ENCODE measurements at places on chromosomes 7 and 10.

DNA sequence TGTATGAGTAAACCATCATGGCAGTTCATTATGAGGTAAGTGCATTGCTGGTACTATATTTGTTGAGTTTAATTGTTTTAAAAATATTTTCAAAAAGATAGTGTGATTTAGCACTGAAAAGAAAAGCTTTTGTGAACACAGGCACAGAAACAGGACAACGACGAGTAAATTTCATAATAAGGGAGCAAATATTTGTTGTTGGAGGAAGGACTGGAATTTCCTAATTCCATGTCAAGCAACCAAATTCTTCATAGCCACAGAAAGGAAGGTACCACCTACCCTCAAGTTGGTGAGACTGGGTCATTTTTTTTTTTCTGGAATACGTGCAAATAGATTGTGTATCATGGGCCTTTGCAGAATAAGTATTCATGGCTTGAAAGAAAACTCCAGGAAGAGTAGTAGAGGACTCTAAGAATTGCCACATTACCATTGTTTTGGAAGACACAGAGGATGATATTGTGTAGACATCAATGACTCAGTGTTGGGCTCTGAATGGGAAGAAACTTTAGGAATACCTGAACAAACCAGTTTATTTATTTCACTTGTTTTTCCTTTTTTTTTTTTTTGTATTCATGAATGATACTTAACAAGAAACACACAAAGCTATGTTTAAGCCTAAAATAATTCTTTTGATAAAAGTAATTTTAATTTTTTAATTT is 7.8 kb downstream of the UBE2D4 start:
- no peak for DNase-seq

DNA sequence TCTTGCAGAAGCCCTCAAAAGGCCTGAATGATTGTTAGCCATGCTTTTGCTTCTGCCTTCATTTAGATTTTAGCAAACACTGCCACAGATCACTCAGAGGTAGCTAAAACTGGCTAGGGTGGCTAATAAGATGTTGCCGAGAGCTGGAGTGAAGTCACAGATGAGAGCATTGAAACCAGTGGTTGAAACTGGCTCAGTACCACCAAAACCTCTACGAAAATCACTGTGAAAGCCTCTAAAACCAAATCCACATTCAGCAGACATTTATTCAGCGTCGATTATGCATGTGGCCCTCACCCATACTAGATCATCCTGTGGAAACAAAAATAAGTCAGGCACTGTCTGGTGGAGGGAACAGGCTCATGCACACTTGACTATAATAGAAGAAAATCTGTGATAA is 50.8 kb downstream of the PIK3CG start:
- DNase-seq: no peak

GRCh38 chr10:103685880-103686669 is 169.3 kb downstream of the SH3PXD2A start:
- DNase-seq: peak; percentile 29

DNA sequence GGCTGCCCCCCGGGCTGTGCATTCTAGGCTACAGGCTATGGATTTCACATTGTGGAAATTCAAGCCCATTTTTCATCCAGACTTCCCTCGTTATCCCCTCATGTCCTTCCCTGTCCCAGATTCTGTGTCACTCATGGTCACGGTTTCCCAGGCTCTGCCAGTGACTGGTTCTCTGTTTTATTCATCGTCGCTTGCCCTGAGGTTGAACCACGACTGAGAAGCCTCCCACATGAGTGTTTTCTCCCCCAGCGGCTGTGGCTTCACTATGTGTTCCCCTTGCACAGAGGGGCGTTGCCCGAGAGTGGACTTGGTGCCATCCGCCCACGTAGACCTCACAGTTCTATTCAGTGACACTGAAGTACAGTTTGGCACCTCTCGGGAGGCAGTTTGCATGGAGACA is 14.0 kb downstream of the NOM1 start:
- DNase-seq: no peak

DNA sequence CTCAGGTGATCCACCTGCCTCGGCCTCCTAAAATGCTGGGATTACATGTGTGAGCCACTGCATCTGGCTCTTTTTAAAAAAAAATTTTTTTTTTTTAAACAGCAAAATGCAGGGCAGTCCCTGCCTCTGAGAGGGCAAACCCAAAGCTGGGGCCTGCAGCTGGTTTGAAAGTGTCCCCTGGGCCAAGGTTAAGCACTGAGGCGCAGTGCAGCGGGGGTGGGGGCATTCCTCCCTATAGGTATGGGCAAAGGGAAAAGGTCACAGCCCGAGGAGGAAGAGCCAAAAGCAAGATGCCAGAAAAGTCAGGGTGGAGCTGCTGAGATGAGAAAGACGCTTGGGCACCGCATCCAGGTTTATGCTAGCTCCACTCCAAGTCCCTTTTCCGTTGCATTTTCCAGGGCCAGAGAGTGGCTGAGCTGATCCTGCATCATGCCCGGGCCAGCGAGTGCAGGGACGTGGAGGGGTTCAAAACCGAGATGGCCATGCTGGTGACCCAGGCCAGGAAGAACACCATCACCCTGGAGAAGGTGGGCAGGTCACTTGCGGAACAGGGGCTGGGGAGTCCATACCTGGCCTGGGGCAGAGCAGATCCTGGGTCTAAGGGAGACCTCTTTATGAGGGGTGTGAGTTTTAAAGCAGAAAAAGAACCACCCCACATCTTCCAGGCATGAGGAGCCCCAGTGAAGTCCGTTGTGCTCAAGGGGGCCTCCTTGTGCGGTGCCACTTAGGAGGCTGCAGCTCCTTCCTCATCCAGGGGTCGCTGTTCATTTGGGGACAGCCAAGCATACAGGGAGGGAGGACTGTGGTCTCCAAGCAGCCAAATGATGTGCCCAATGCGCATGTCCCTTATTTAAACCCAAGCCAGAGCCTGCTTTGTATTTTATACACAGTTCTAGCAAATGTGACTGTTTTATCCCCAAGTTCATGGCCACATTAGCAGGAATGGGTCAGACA is 7.0 kb upstream of the NDUFB2 start:
- no peak for DNase-seq

GRCh38 chr10:43262902-43263466 is 3.9 kb downstream of the RASGEF1A start:
- no peak for DNase-seq
